ENCODE measurements at places on chromosomes 1 and 21.

DNA sequence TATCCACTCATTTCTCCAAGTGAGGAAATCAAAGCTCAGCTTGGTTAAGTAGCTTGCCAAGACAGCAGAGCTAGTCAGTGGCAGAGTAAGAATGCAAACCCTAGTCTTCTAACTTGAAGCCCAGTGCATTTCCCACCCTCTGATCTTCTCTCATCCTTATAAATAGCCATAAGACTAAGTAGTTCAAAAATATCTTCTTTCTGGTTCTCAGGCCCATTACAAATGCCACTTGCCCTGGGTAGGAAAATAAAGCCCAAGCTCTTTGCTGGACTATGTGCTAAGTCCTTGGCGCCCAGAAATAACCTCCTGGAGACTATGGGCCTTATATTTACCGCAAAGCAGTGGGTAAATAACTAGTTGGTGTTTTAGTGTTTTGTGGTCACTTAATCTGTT lies 505.8 kb downstream of the PLPP3 start:
- no peak for DNase-seq

GRCh38 chr1:113534875-113535274 lies 144.6 kb downstream of the MAGI3 start:
- no peak for DNase-seq

- DNase-seq: peak; percentile 83
Observed at GRCh38 chr1:235075048-235075776, 53.4 kb downstream of the TOMM20 start.

DNA sequence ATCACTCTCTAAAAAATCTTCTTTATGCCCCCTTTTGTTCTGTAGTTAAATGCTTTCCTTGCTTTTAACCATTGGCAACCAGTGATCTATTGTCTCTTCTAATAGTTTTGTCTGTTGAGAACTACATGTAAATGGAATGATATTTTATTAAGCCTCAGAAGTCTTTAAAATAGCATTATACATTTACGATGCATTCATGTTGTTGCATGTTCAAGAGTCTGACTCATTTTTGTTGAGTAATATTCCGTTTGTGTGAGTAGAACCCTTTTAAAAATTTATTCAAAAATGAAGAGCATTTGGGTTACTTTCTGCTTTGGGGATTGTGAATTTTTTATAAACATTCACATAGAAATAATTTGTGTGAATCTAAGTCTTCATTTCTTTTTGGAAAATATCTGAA lies 1352.9 kb downstream of the NCAM2 start:
- no peak for DNase-seq

- DNase-seq: no peak
Observed at GRCh38 chr1:95246511-95246910, 12.5 kb downstream of the RWDD3 start.

DNA sequence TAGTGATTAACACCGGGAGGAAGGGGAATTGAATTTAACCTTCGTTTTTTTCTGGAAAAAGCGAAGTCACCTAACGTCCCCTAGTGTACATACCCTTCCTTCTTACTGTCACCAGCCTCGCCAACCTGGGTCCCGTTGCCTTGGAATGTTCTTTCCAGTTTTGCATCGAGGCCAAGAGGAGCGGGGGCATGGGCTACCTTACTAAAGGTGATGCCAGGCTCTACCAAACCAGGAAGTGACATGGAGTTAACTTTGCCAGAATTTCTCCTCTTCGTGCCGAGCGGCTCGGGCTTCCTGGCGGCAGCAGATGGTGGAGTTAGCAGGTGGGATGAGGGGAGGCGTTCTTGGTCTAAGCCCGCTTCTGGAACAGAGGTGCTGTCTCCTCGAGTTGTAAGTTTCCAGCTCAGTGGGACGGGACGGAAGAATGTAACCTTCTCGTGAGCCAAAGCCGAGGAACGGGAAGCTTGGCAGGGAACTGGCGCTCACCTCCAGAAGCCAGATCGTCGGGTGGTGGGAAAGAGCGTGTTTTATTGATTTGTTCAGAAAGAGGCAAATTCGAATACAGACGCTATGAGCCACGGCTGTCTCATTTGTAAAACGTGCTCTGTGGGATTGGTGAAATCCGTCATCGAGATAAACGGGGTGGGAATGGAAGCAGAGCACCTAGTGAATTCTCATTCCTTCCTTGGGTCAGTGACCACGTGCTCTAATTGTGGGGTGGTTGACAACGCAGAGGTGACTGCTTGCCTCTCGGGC lies 486 bp downstream of the NIPAL3 start:
- no peak for DNase-seq

Data from H4 (cell line).